ENCODE measurements at places on chromosomes 6 and 20.

DNA sequence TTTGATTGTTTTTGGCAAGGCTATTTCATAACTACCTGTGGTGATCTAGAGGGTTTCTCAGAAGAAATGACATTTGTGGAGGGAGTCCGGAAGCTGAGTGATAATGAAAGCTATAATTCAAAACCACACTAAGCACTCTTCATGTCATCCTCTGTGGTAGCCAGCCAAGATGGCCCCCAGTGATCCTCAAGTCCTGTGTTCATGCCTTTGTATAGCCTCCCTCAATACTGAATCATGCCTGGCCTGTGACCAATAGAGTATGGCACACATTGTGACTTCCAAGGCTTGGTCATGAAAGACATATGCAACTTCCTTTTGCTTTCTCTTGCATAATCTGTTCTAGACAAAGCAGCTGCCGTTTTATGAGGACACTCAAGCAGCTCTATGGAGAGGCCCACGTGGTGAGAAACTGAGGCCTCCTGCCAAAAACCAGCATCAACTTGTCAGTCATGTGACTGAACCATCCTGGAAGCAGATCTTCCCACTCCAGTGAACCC is 12.8 kb upstream of the DNAAF9 start:
- peak; percentile 23 for DNase-seq

- DNase-seq: no peak
Measured at GRCh38 chr6:56517155-56517745, 125.4 kb downstream of the DST start.

DNA sequence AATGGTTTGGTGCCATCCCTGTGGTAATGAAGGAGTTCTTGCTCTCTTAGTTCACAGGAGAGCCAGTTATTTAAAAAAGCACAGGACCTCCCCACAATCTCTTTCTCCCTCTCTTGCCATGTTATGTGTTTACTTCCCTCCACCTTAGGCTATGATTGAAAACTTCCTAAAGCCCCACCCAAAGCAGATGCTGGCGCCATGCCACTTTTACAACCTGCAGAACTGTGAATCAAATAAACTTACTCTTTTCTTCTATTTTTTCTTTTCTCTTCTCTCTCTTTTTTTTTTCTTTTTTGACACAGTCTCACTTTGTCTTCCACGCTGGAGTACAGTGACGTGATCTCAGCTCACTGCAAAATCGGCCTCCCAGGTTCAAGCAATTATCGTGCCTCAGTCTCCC is 508.4 kb upstream of the EPHA7 start:
- no peak for DNase-seq

- no peak for DNase-seq
Measured at GRCh38 chr20:61516346-61517208, 264.5 kb downstream of the CDH4 start.

DNA sequence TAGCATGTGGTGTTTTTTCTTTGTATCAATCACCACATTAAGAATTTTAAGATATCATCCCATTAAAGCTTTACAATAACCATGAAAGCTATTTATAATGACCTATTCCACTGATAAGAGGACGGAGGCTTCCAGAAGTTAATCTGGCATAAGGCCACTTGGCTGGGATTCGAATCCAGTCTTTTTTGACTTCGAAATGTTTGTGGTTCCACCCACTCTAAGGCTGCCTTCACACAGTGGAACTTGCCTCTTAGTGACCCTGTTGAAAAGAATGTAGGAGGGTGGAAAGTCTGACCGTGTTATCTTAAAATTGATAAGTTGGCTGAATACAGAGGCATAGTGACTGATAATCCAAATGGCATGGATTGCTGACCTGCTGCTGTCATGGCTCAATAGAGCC is 959.7 kb downstream of the KIF16B start:
- DNase-seq: no peak
